ENCODE measurements at places on chromosomes 1 and 21.

GRCh38 chr1:9668080-9668479 lies 16.5 kb downstream of the PIK3CD start:
- no peak for DNase-seq

- no peak for DNase-seq
Measured at GRCh38 chr1:65151641-65152040, 3.6 kb downstream of the AK4 start.

DNA sequence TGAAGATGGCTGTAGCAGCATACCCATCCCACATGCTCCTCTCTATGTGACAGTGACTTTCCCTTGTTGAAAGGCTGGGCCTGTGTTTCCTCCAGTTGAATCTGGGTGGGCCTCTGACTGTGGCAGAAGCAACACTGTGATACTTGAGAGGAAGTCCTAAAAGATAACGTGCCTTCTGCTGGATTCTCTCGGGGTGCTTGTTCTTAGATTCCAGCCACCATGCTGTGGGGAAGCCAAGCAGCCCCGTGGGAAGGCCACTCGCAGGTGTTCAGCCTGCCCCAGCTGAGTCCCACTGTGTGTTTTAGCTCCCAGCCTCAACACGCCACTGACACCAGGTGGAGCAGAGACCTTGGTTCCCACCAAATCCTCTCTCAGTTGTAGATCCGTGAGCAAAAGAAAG lies 31.5 kb downstream of the TRAPPC10 start:
- DNase-seq: no peak

DNA sequence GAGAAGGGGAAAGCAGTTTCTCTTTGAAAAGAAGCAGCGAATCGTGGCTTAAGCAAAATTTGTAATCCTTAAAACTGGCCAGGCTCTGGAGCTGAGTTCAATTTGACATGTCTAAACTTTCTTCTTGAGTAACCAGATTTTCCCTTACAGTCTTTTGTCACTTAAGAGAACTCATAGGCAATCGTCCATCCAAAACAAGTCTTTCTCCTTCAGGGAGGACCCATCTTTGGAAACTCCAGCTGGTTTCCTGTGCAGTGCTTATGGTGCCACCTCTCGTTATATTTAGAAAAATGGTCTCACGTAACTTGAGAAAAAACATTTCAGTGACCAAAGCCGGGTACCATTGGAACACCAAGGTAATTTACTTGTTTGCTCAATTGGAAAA lies 1.8 kb upstream of the PTTG1IP start:
- peak; percentile 55 for DNase-seq

GRCh38 chr1:45409276-45409675 lies 69.0 kb upstream of the MUTYH start:
- DNase-seq: no peak

GRCh38 chr1:37633938-37634243 lies 801 bp downstream of the RSPO1 start:
- no peak for DNase-seq

All from astrocyte of the spinal cord (primary cell).